Choroid plexus epithelial cell (primary cell): ENCODE measurements at places on chromosomes 1 and 21.

GRCh38 chr1:167016100-167016750 lies 27.1 kb downstream of the MAEL start:
- DNase-seq = no peak

GRCh38 chr1:207034998-207035397 lies 2.4 kb upstream of the C1orf116 start:
- no peak for DNase-seq

GRCh38 chr1:61271412-61271789 lies 189.0 kb downstream of the NFIA start:
- no peak for DNase-seq

DNA sequence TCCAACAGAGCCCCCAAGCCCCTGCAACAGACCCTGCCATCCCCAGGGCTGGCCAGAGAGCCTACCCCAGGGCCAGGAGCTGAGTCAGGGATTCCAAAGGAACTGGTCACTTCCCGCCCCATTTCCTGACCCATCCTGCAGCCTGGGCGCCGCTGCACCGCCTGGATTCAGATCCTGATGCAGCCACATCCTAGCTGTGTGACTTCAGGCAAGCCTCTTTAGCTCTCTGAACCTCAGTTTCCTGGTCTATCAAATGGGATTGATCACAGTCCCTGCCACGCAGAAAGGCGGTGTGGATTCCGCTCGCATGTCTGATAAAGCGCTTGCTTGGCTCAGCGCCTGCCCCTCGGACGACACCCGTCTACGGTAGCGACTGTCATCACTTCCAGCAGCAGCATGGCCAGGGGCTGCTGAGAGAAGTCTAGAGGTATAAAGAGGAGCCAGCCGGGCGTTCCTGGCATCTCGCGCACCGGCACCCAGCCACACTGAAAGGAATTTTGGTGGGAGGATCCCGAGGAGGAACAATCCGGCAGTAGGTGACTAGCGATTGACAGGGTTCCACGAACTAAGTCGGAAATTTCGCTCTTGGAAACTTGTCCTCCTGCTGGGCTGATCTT lies 10.1 kb downstream of the EPHA2 start:
- peak; percentile 88 for DNase-seq

- no peak for DNase-seq
Measured at GRCh38 chr1:100769906-100770646, 50.5 kb downstream of the VCAM1 start.

GRCh38 chr1:148161053-148161901 lies 9.2 kb upstream of the NBPF11 start:
- DNase-seq = no peak

GRCh38 chr1:193216920-193217319 lies 30.5 kb upstream of the B3GALT2 start:
- no peak for DNase-seq

DNA sequence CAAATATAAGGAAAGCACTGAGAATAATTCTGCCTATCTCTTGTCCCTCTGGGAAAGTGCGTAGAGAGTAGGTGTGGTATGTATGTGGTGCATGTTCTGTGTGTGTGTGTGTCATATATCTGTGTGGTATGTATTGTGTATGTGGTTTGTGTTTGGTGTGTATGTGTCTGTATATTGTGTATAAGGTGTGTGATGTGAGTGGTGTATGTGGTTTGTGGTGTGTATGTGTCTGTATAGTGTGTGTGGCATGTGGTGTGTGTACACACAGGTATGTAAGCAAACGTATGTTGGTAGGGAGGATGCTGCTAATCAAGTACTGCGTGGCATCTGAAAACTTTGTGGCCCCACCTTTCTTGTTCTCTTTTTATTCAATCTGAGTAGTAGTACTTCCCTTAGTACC lies 68.3 kb upstream of the LAX1 start:
- no peak for DNase-seq
